Activated naive CD4-positive, alpha-beta T cell treated with anti-CD3 and anti-CD28 coated beads, Interleukin-2, amount 50 U/mL, for 16 hours (primary cell): ENCODE measurements at places on chromosomes 7 and 10.

- peak; percentile 14 for DNase-seq
Measured at GRCh38 chr7:141073173-141073640, 657 bp upstream of the TMEM178B start.

- no peak for DNase-seq
Measured at GRCh38 chr10:74875966-74876365, 49.6 kb downstream of the KAT6B start.

DNA sequence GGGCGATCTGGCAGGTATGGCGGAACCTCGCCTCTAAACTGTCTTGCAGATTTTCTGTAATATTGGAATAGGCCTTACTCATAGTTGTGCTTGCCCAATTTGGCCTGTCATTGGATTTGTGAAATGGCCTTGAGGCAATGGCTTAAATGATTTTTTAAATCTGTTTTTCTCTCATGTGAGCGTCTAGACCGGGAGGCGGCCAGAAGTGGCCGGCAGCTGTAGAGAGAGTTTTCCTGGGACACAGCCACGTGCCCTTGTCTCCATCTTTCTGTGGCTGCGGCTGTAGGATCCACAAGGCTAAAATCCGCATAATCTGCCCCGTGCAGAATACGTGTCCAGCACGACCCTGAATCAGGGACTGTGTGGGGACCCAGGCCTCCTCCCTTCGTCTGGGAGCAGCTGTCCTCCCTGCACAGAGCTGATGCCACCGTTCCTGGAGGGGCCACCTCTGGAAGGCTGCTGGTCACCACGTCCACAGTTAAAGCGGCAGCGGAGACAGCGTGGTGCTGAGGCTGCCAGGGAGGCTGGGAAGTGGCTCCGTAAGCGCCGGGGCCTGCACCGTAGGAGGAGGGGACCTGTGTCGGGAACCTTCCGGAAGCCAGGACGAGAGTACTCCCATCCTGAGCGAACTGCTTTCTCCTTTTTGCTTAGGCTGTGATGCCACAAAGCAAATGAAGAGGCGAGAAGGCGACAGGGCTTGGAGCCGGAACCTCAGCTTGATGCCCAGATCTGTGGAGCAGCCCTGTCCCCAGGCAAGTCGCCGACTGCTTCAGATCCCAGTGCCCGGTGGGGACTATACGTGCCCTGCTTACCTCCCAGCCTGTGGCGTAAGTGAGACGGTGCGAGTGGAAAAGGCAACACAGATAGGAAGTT lies 99.8 kb downstream of the DYNC2I1 start:
- no peak for DNase-seq

DNA sequence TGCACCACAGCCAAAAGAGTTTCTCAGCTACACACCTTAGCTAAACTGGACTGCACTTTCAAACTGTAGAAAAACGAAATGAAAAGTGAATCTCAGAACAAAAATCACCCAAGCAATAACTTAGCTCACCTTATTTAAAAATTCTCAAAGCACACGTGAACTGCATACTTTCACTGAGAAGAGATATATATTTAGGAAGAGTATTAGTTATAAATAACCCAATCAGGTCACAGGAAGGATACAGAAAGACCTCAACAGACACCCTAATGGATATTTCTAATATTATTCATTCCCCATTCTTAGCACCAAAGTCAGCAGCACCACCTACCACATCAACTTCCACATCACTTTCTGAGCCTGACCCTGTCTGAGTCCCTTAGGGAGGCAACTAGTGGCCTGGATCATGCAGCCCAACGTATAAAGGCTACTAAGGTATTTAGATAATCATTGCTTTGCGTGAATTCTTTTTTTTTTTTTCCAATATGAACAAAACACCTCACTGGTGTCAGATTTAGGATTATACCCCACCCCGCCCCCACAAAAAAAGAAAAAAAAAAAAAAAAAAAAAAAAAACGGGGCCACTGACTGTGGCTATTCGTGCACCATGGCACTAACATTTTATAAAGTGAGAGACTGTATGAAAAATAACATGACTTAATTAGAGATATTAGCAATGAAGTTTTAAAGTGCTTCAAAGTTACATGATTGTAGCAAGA lies 2.6 kb downstream of the ABI1 start:
- no peak for DNase-seq

DNA sequence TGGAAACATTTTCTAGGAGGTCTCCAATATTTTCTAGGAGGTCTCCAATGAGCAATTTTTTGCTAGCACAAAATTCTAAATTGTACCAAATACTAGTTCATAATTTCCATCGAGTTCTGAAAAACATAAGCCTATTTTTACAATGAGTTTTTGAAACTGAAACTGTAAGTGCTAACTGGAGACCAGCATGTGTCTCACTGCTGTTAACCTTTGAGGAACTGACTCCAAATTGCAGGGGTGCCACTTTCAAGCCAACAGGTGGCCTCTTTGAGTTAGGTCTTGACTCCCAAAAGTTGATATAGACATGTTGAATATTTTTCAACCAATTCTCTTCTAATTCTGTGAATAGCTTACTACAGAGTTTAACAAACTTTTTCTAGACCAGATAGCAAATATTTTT lies 58.8 kb downstream of the CAV1 start:
- DNase-seq, result no peak

DNA sequence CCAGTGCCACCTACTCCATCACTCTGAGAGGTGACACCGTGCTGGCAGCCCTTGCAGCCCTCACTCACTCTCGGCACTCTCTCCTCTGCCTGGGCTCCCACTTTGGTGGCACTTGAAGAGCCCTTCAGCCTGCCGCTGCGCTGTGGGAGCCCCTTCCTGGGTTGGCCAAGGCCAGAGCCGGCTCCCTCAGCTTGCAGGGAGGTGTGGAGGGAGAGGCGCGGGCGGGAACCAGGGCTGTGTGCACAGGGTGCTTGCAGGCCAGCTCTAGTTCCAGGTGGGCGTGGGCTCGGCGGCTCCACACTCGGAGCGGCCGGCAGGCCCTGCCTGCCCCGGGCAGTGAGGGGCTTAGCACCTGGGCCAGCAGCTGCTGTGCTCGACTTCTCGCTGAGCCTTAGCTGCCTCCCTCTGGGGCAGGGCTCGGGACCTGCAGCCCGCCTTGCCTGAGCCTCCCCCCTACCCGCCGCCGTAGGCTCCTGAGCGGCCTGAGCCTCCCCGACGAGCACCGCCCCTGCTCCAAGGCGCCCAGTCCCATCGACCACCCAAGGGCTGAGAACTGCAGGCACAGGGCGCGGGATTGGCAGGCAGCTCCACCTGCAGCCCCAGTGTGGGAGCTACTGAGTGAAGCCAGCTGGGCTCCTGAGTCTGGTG lies 48.7 kb upstream of the SLC35G1 start:
- DNase-seq, result no peak
